NCI-H345 (cell line): ENCODE measurements at places on chromosomes 7 and 10.

GRCh38 chr10:1315178-1315577 is 259.0 kb downstream of the WDR37 start:
- no peak for DNase-seq

- no peak for DNase-seq
These were observed 180.5 kb upstream of the PRSS58 start for GRCh38 chr7:142438235-142438922.

GRCh38 chr10:32000937-32001336 is 55.3 kb downstream of the KIF5B start:
- DNase-seq: no peak

GRCh38 chr10:76033457-76034196 is 602.2 kb downstream of the LRMDA start:
- DNase-seq: no peak

DNA sequence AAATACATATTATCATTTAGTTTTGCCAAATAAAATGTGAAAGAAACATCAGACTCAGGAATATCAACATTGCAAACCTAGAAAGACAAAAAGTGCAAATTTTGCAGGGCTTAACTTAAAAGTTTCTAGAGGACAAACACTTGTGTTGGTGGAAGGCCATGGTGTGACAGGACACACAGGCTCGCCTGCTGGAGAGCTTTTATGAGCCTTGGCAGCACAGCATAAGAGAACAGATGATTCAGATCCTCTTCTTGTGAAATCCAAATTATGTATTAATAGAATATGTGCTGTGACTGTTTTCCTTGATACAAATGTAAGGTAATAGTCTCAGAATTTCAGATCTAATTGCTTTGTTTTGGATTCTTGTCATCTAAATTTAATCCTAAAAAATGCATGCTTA is 72.9 kb upstream of the ABCB5 start:
- peak; percentile 17 for DNase-seq

- no peak for DNase-seq
These were observed 62.7 kb downstream of the GRM3 start for GRCh38 chr7:86706406-86706805.

DNA sequence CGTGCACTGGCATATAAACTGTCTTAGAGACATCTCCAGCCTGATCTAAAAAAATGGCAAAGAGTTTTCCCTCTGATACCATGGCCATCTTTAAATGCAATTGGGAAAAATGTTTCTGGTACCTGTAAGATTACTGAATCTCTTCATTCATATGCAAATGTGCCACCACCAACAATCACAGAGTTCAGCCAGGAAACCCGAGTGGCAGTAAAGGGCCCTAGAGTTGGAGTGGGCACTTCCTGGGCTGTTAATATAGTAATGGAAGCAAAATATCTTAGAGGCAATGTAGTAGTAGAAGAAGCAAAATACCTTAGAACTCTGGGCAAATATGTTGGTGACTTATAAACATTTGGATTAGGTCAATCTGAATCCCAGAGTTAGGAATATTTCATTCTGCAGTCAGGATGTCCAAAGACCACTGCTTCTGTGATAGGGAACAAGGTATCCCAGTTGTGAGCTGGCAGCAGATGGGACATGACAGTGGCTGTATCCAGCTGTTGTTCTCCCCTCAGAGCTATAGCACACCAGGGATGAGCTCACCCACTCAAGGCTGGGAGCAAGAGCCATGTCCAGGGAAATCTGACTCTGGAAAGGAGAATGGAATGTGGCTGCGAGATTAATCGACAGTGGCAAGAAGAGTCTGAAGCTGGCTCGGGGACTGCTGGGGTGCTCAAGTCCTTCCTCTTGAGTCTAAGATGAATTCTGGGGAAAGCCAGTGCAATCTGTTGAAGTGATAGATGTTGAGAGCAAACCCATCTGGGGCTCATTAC is 332.1 kb downstream of the PHTF2 start:
- DNase-seq: no peak

- no peak for DNase-seq
These were observed at the start of gene GPER1 for GRCh38 chr7:1087952-1088920. TSS of gene GPER1 (plus strand) at chr7:1088113. CDS start at chr7:1091729, 3,616 bp downstream.

GRCh38 chr7:145211211-145211610 is 375.4 kb upstream of the TPK1 start:
- DNase-seq: no peak

DNA sequence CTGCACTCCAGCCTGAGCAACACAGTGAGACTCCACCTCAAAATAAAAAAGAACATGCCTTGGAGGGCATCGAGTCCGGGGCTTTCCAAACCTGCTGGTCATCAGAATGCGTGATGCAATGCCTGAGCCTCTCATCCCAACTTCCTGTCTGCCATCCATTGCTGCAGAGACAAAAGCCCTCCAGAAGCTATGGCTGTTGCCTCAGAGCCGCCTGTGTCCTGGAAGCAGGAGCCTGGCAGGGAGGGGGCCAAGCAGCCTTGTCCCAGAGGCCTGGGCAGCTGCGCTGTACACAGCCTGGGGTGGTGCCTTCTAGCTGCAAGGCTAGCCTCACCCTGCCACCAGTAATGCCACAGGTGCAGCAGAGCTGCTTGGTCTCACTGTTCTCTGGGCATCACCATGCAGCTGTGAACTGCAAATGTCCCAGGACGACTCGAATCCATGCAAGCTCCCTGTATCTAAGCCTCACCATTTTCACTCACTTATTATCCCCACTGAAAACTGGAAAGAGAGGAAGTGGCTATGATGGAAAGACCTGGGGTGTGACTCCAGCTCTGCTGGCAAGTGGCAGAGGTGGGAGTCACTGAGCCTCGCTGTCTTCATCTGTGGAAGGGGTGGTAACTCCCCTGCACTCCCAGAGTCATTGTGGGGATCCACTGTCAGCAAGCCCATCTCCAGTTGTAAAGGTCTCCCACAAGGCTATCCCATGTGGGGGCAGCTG is 7.0 kb downstream of the ALOX5 start:
- DNase-seq: no peak

GRCh38 chr10:119832951-119833350 is 39.7 kb downstream of the MCMBP start:
- no peak for DNase-seq

DNA sequence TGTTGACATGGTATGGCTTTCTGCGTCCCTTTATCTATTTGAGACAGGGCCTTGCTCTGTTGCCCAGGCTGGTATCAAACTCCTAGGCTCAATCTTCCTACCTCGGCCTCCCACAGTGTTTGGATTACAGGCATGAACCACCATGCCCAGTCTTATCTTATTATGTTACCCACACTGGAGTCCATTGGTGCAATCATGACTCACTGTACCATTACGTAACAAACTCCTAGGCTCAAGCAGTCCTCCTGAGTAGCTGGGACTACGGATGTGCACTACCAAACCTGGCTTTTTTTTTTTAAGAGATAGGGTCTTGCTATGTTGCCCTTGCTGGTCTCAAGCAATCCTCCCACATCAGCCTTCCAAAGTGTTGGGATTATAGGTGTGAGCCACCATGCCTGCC is 66.7 kb downstream of the CCDC3 start:
- DNase-seq: no peak

GRCh38 chr10:4450981-4451908 is 374.8 kb upstream of the AKR1E2 start:
- DNase-seq: no peak

DNA sequence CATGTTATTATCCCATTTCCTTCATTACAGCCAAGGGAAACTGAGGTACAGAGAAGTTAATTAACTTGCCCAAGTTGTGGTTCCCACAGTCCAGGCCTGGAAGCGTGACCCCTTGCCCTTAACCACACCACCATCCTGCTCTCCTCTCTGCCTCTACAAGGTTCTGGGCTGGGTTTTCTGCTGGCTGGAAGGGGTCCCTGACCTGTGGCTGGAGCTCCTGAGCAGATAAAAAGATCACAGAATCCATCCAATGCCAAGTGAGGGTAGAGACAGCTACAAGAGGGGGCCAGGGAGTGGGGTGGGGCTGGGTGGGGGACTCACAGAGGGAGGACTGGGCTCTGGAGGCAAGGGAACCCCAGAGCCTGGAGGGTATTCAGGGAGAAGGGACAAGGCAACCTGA is 9.7 kb downstream of the ASB10 start:
- no peak for DNase-seq

DNA sequence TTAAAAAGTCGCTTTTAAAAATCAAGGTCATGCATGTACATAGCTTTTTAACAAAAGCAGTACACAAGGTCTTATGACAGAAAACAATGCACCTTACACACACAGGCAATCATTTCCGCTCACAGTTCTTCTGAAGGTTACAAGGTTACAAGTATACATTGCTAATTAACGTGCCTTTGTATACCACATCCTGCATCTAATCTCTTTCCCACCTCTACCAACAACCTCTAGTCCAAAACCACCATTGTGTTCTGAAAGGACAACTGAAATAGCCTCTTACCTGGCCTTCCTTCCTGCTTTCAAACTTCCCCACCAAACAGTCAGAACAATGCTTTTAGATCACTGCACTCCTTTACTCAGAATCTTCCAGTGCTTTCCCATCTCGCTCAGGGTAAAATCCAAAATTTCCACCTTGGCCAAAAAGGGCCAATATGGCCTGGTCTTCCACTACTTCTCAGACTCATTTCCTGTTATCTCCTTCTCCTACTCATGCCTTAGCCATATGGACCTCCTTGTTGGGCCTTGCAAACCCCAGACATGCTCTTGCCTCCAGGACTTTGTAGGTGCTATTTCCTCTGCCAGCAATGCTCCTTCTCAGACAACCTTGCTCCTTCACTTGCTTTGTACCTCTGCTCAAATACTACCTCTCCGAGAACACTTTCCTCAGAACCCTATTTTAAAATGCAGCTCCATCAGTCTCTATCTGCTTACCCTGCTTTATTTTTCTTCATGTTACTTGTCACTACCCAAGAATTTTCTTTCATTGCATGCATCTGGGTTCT is 205.4 kb downstream of the DNAJC1 start:
- no peak for DNase-seq

- no peak for DNase-seq
These were observed 258.6 kb upstream of the TCERG1L start for GRCh38 chr10:131569851-131570715.

GRCh38 chr7:131066635-131067034 is 261.0 kb upstream of the MKLN1 start:
- no peak for DNase-seq
